Stimulated activated CD8-positive, alpha-beta memory T cell treated with anti-CD3 and anti-CD28 coated beads, Interleukin-4, amount 100 ng/mL, for 24 hours (primary cell): ENCODE measurements at places on chromosomes 13 and 19.
A peak's percentile ranks its signal among the peaks of the same experiment; 100 is the strongest.

DNA sequence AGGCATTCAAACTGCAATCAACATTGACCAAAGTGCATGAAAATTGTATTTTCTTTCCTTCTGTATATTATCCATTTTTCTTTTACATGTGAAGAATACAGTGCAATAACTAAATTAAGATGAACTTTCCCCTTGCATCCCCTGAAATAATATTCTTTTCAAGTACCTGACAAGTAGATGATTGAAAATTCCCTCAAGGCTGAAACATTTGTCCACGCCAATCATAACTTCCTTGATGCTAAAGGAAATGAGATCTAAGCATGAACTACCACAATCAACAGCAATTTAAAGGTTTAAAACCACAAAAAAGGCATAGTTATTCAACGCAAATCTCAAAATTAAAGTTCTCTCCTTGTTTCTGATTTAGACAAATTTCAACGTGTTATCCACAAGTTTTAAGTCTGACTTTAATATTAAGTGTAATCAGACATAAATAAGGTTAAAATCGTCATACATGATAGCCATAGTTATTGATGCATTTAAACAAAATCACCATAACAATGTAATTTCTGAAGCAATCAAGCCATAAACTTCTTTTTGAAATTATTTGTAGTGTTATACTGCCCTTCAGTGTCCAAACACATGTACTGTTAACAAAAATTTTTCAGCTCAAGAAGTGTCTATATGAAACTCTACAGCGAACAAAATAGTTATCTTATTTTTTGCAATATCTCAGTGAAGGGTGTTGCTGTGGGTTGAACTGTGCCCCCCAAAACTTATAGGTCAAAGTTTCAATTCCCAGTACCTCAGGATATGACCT lies 169.5 kb downstream of the DCLK1 start:
- DNase-seq: no peak

GRCh38 chr13:95571941-95572340 lies 19.4 kb downstream of the CLDN10 start:
- DNase-seq: no peak

DNA sequence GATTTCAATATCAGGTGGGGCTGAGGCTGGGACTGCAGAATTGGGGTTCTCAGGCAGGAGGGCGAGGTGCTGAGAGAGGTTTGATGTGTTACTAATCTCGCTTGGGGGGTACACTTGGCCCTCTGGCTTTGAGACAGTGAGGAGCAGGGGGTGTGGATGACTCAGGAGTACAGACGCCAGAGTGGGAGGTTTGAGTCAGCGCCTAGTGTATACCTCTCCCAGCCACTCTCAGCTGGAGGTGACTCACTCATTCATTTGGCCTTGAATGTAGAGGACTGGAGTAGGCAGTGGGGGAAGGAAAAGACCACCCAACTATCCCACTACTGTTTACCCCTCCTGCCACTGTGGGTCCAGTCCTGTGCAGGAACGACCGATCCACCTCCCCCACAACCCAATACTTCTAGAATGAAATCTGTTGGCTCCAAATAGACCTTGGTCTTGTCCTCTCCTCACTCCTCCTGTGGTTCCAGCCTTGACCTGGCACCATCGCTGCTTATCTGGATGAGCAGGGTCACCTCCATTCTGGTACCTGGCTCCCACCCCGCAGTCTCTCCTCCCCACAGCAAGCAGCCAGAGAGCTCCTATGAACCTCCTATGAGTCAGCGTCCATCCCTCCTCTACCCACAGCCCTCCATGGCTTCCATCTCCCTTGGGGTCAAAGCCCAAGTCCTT lies 20.1 kb upstream of the ZNRF4 start:
- DNase-seq: peak; percentile 44

GRCh38 chr13:110348309-110349105 lies 41.4 kb downstream of the COL4A2 start:
- DNase-seq: no peak

GRCh38 chr13:37956536-37956935 lies 87.0 kb upstream of the TRPC4 start:
- no peak for DNase-seq

DNA sequence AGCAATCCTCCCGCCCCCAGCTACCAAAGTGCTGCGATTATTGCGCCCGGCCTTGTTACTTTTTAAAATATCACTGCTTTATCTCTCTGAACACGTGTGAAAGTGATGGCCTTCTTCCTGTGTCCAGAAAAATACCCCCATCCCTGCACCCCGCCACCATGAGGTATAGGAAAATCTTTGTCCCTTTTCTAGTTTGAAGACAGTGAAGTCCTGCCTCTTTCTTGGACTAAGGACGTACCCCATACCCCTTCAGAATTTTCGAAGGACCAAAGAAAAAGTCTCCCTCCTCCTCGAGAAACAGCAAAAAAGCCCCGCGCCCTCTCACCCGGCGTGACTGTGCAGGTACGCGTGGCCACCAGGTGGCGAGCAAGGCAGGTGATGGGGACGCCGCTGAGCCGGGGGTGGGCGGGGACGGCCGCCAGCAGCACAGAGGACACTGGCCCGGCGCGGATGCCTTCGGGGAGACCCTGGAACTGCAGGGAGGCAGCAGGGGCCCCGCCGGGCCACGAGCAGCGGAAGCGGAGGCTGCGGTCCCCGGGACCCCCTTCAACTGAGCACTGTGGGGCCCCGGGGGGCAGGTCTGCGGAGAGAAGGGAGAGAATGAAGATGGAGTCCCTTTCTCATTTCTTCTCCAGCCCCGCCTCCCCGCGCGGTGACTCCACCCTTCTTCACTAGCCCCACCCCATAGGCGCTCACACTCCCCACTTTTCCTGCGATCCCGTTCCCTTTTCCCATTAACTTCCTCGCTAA lies 3.2 kb downstream of the VSIG10L start:
- DNase-seq: peak; percentile 84

DNA sequence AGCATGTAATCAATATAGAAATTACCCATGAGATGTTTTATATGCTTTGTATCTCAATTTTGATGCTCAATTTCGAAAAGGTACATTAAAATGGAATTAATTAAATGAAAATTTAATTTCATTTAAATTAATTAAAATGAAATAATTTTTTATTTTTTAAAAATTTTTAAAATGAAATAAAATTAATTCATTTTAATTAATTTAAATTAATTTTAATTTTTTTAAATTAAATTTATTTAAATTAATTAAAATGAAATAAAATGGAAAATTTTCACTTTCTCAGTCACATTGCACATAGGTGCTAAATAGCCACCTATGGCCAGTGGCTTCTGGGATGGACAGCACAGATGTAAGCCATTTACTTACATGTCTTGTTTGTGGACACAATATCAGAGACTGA lies 4.2 kb upstream of the SULT2B1 start:
- DNase-seq: no peak

- DNase-seq: no peak
Measured at GRCh38 chr19:13689085-13689484, 75.2 kb upstream of the MRI1 start.

DNA sequence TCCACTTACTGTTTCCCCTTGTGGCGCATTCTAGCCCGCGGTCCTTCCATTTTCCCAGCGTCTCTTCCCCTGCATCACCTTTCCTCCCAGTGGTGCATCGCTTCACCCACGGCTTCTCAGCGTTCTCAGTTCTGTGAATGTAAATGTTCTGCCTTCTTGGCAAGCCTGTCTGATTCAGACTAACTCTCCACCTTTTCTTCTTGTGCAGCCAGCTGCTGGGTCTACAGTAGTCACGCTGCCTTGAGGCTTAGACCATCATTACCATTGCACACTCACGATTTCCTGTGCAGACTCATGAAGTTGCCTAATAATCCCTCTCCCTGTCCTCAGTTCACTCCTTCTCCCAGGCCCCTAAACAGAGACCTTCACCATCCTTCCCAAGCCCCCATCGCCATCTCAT lies 75.0 kb downstream of the DHRS12 start:
- DNase-seq: no peak

DNA sequence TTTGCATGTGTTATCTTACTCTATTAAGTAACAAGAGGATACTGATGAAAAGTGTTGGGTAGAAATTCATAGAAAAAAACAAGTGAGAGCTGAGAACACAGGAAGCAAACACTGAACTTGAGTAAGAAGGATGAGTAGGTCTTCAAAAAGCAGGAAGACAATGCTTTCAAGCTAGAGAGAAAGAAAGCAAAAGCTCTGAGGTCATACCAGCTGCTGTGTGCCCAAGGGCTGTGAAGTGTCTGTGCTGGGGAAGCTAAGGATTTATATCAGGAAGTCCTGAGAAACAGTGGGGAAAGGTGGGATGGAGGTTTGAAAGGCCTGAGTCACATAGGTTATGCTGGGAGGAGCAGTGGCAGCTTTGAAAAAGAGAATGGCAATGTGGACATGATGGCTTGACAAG lies 145.5 kb upstream of the MAB21L1 start:
- DNase-seq: no peak

DNA sequence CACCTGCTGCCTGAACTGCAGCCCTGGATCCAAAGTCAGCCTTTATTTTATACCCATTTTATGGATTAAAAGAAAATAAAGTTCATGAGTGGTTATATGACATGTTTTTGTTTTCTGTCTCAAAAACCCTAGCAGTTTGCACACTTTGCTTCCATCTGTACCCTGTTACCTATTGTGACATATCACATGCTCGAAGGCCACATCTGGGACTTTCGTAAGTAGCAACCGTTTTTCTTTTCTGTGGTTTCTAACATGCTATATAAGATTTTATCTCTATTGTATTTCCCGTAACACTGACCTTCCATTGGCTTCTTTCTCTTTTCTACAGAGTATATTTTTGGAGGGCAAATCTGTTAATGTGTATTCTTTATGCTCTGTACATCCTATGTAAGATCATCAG lies 1007.2 kb downstream of the PCDH9 start:
- no peak for DNase-seq

- DNase-seq: no peak
Measured at GRCh38 chr13:33999811-34000605, 182.1 kb downstream of the RFC3 start.

DNA sequence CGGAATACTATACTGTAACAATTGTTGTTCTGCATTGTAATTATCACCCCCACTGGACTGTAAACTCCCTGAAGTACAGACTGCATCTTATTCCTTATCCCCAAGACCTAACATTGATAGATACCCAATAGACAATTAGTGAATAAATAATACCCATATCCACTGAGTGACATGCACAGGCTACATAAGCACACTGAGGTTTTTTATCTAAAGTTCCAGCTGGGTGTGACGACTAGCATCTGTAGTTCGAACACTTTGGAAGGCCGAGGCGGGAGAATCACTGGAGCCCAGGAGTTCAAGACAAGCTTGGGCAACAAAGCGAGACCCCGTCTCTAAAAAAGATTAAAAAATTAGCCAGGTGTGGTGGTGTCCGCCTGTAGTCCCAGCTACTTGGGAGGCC lies 2.5 kb downstream of the KPNA3 start:
- no peak for DNase-seq

DNA sequence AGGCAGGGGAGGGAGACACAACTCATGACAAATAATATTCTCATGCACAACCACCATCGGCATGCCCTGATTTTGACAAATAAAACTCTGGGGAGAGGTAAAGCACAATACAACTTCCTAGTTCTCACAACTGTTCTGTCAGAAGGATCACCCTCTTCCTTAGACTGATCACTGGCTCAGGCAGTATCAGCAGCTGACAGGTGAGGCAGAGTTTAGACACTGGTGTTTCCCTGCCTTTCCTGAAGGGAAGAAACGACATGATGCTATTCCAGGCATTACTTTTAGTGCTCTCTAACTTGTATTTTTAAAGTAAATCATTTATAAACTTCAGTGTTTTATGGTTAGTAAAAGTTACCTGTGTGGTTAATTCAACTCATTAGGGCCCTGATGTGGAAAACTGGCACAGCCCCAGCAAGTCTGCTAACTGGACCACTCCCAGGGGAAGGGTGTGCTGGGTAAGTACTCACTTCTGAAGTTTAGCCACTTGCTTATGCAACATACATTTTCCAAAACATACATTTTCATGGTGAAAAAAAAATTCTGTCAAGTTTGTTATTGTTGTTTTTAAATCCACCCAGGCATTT lies 82.8 kb downstream of the CRYL1 start:
- DNase-seq: no peak

DNA sequence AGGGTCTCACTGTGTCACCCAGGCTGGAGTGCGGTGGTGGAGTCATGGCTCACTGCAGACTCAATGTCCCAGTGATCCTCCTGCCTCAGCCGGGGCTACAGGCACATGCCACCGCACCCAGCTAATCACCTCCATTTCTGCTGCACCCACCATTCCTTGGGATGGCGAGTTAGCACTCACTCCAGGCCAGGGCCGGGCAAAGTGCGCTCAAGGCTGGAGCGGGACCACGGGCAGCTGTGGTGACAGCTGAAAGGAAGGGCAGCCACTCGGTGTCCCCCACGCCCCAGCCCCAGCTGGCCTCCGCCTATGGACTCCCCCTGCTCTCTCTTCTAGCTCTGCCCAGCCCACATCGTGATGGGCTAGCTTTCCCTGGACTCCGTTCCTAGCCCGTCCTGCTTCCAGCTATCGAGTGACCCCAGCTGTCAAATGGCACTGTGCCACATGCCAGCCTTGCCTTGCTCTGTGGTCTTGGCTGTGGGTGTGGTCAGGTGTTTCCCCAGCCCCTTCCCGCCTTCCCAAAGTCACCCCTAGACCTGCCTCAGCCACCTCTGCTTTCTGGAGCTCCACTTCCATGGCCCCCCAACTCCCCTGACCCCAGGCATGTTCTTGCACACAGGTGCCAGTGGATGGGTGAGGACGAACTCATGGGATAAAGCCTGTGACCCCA lies 4.1 kb downstream of the MICOS13 start:
- DNase-seq: no peak

DNA sequence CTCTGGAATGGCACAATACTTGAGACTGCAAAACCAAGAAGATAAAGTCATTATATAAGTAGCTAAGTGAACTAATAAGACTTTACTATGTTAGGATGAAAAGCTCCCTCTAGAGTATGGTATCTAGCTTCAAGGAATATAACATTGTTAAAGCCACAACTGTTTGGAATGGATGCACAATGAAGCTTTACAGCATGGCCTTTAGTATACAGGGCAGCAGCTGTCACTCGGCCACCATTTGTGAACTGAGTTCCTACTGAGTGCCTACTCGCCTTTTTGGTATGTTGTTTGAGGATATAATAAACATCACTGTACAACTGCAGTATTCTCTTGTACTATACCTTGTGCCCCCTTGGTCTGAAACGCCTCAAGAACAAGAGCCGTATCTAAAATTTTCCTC lies 6.8 kb downstream of the ALG5 start:
- no peak for DNase-seq

DNA sequence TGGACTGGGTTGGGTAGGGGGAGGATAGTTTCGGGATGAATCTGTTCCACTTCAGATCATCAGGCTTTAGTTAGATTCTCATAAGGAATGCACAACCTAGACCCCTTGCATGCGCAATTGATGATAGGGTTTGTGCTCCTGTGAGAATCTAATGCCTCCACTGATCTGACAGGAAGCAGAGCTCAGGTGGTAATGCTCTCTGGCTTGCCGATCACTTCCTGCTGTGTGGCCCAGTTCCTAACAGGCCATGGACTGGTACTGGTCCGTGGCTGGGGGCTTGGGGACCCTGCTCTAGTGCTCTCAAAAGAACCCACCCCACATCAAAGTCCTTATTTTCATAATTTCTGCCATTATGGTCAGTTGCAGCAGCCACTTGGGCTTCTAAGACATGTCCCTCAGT lies 30.1 kb downstream of the DNAJC3 start:
- no peak for DNase-seq

- DNase-seq: no peak
Measured at GRCh38 chr13:89783221-89783755, 1564.2 kb upstream of the MIR17HG start.
